ENCODE measurements at places on chromosomes 13 and 19.

GRCh38 chr19:52896431-52897137, 851 bp downstream of the ZNF320 start:
- peak; percentile 23 for DNase-seq

GRCh38 chr13:79382545-79383275, 23.3 kb downstream of the RBM26 start:
- no peak for DNase-seq

DNA sequence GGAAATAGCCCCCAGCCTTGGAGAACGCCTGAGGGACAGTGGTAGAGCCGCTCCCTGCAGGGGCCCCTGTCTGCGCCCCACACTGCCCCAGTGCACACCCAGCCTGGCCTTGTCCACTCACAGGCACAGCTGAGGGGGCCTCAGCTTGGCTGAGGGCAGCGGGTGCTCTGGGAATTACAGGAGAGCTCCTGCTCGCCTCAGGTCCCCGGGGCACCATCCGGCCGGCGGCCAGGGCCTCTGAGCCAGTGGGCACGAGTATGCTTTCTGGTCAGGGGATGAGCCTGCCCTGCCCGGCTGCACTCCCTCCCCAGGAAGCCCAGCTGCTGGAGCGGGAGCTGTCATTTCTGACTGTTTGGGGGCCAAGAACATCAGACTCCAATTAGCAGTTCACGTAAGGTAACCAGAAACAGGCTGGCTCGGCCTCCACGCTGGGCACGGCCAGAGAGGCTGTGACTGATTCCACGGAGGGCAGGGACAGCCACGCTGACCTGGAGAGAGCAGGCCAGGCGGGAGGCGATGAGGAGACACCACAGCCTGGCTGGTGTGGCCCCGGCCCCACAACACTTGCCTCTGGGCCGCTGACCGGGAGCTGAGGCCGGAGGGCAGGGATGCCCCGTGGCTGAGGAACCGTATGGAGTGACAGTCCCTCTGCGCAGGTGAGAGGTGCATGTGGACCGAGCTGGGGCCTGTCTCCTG, 15.4 kb downstream of the CEBPG start:
- DNase-seq, result no peak

- no peak for DNase-seq
Measured at GRCh38 chr19:16380314-16380695, 55.7 kb downstream of the KLF2 start.

GRCh38 chr19:42330241-42330711, 4.8 kb downstream of the MEGF8 start:
- DNase-seq, result no peak

DNA sequence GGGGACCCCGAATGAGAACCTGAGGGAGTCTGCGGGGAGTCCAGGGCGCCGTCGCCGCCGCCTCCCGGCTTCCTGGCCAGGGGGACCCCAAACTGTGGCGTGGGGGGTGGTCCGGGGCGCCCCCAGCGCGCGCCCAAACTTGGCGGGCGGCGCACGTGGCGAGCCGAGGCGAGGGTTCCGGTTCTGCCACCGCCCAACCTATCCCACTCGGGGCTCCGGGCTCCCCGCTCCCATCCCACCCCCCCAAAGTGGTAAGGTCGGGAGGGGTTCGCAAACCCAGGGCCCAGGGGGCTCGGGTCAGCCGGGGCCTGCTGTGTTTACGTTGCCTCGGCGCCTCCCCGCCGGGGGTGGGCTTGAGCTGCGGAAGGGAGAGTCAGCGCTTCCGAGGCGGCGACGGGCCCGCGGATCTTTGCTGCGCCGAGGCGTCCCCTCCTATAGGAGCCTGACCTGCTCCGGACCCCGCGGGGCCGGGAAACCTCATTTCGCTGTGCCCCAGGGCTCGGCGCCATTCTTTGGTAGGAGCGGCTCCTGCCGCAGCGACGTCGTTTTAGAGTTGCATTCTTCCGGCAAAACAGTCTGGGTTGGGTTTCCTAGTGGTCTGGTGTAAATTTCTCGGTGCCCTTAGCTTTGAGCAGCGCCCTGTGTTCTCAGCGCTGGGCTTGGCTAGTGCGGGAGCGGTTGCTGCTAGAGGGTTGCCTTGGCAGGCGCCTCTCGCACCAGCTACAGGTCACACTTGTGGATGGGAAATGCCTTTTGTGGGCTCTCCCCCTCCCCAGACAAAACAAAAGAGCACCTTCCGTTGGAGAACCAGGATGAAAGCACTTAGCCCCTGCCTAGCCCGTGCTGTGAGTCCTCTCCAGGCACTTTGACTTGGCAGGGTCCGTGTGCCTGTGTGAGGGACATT, 1.2 kb downstream of the DAZAP1 start:
- DNase-seq, result no peak

DNA sequence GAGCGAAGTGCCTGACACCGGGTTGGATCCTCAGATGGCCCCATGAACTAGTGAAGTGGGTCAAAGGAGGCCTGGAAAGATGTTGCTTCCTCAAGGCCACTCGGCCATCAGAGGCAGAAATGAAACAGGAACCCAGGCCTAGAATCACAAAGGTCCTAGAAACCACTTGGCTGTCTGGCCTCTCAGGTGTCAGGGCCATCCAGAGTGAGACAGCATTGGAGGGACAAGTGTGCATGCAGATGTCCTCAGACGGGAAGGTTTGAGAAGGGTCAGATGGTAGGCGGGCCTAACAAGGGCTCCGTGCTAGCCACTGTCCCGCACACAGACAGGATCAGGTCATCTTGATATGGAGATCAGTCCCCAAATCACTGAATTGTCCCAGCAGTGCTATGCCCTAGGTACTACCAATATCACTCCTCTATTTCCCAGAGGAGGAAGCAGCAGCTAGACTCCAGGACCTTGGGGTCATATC, 14.3 kb downstream of the CCDC97 start:
- no peak for DNase-seq

DNA sequence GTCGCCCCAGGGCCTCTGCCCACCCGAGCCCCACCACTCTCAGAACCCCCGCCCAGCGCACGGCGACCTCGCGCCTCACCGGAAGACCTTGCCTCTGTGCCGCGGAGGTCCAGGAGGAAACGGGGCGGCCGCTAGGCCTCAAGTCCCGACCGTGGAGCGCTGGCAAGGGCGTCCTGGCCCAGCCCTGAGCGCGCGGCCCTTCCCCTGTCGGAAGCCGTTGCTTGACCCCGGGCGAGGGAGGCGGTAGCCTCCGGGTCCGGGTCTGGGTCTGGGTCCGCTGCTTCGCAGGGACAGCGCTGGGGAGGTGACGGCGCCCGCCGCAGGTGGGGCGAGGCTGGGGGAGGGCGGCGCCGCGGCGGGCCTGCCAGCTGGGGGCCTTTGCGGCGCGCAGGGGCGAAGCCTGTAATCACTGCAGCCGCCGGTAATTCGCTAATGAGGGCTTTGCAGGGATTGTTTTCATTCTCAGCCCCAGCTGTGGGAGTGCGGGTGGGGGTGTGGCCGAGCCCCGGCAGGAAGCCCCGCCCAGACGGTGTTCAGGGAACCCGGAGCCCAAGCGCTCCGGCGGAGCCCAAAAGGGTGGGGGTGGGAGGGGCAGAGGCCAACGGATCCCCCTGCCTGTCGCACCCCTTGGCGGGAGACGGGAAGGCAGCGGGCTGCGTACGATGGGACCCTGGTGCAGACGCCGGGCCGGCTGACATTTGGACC, 8.6 kb downstream of the C19orf25 start:
- DNase-seq, result peak; percentile 45

DNA sequence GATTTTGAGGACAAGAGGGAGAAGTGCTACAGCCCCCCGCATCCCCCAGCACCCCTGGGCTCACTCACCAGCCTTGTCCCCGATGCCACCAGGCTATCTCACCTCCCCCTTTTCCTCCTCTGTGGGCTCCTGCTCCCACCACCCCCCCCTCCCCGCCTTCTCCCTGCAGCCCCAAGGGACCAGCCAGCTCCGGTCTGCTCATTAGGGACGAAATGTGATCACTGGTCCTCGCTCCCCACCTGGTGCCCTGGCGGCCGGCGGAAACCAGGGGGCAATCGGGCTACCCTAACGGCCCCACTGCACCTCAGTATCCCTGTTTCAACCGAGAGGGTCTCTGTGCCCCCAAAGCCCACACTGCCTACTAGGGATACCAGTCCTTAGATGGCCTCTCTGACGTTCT, 2.7 kb downstream of the GPR4 start:
- no peak for DNase-seq

DNA sequence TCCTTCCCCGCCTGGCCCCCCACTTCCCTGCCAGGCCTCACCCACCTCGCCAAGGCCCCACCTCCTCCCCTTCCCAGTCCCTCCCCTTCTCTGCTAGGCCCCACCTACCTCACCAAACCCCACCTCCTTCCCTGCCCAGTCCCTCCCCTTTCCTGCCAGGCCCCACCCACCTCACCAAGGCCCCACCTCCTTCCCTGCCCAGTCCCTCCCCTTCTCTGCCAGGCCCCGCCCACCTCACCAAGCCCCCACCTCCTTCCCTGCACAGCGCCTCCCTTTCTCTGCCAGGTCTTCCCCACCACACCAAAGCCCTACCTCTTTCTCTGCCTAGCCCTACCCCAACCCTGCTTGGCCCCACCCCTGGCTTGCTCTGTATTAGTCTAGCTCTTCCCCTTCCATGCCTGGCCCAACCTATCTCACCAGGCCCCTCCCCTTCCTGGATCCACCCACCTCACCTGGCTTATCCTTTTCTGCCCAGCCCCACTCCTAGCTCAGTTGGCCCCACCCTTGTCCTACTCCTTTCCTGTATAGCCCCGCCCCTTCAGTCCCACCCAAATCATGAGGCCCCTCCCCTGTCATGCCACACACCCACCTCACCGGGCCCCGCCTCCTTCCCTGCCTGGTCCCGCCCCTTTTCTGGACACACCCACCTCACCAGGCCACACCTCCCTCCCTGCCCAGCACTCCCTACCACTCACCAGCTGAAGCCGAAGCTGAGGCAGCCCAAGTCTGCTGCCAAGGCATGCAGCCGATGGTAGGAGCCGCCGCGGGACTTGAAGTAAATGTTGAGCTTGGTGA, 16.2 kb downstream of the CERS1 start:
- DNase-seq, result no peak

DNA sequence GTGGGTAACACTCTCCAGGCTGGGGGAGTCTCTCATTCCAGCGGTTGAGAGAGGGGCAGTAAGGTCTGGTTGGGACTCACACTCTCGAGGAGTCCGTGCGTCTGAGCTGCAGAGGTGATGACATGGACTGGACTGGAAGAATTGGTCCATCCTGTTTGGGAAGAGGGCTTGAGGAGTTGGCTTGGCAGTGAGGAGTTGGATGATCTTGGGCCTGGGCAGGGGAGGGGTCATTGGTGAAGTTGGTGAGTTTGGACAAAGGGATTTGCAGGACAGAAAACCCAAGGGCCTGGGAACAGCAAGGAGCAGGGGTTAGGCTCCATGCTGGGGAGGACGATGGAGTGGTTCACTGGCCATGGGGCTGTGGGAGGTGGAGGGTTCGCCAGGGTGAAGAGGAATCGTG, 3.7 kb downstream of the PPP1R37 start:
- no peak for DNase-seq

- no peak for DNase-seq
Measured at GRCh38 chr19:38333245-38333644, 2.4 kb upstream of the CATSPERG start.

- no peak for DNase-seq
Measured at GRCh38 chr19:2376784-2377519, 16.9 kb downstream of the TMPRSS9 start.

DNA sequence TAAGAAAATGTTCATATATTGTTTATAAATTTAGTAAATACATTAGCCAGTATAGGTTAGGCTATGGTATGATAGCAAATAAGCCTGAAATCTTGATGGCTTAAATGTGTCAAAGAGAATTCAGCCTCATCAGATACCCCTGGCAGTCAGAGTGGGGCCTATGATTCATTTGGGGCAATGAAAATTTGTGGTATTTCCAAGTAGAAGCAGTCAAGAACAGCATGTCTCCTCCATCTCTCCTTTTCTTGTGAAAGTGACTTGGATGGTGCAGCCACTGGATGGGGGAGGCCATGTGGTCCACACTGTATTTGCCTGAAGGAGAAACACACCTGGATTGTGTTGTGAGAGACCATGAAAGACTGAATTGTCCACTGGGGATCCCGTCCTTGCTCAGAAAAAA, 82.7 kb downstream of the DLEU7 start:
- DNase-seq, result no peak

GRCh38 chr13:101942038-101942437, 459.8 kb downstream of the FGF14 start:
- DNase-seq, result peak; percentile 85

GRCh38 chr13:25192936-25193335, 20.8 kb upstream of the AMER2 start:
- no peak for DNase-seq

GRCh38 chr19:30371960-30372824, at the start of gene ZNF536:
ZNF536 (plus strand) TSS chr19:30372384; CDS start chr19:30443563, 71,179 bp downstream.
- no peak for DNase-seq

DNA sequence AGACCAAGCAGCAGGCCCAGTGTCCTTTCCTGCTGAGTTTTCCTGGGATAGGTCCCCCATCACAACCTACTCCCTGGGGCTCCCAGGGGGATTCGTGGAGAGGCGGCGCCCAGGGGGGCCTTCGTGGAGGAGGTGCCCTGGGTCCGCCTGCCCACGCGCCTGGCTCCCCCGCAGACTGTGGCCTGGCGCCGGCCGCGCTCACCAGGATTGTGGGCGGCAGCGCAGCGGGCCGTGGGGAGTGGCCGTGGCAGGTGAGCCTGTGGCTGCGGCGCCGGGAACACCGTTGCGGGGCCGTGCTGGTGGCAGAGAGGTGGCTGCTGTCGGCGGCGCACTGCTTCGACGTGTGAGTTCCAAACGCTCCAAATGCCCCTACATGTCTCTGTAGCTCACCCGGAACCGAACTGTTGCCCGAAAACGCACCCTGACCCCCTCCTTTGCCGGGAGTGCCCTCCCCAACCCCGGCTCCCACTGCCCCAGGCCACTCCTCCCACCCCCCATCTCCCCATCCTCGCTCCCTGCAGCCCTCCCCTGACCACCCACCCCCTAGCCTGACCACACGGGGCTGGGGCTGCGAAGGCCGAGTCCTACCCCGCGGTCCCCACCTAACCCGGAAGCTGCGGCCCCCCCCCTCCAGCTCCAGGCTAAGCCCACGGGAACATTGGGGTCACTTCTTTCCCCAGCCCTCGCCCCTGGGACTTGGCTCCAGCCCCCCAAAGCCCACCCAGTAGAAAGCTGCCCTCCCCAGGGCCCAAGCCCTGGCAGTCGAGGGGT, 3.3 kb downstream of the TIMM13 start:
- no peak for DNase-seq

DNA sequence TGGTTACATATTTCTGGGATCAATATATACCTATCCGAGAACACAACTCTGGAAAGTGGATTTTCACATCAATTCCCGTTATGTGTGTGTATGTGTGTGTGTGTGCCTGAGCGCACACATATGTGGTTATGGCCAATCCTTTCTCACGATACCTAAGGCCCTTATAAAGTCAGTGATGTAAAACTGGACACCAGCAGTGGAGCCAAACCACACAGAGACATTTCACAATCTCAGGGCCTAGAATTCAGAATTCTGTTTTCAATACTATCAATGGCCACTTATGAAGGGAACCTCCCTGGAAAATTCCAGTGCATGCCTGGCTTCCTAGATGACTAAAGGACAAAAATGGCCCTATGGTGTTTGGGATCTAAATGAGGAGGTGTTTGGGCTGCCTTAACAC, 187.3 kb upstream of the UBL3 start:
- DNase-seq, result no peak

DNA sequence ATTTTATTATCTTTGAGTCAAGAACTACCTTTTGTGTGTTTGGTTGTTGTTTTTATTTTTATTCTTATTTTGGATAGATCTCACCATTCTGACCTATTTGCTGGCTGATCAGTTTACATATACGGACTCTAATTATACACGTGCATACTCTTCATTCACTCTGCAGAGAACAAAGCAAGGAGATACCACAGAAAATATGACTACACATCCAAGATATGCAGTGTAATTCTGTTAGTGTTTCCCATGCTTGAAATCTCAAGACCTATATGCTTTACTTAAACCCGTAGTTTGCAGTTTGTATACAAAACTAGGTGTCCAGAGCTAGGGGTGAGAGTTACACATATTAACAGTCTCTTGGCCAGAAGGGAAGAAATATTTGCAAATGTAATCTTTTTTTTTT, 205.5 kb downstream of the DCLK1 start:
- DNase-seq, result no peak
